ENCODE measurements at places on chromosomes 4 and X. TPM values are rescaled to one million over a fixed set of nuclear protein-coding genes. Genes with fewer than 3 reads are reported as not detected.

The NMU gene
- not detected for total RNA-seq

The OPHN1 gene
- total RNA-seq: 9.0 TPM

The INTS6L gene
- 8.2 TPM for total RNA-seq

The APBB2 gene
- 96.3 TPM for total RNA-seq

DNA sequence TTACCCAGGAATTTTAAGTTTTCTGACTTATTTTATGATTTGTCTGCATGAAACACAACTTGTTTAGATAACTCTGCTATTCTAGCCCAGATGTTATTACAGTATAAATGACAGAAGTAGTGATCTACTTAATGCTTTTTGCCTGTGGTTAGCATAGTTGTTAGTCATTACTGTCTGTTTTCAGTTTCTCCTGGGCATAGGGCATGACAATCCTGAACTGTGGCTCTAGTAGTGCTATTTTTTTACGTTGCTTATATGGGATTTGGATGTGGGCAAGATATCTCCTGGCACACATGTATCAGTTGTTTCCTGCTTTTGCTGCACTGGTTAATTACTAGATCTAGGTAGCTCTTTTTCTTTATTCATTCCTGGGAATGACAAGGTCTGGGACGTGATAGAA lies 1005.8 kb downstream of the PCDH18 start:
- DNase-seq: no peak

DNA sequence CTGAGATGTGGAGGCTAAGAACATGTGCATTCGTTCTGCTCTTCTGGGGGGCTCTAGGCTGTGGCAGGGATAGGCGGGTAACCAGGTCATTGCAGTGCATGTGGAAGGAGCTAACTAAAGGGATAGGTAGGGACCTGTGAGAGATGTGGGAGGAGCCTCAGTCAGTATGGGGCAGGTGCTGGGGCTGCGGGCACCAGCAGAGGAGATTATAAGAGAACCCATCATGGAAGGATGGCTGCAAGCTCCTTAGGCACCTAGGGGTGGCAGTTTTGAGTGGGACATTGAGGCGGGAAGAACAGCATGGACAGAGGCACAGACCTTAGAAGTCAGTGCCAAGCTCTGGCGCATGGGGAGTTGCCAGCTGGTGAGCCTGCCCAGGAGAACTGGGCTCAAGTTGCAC lies 7.2 kb downstream of the CLDN22 start:
- DNase-seq: no peak

DNA sequence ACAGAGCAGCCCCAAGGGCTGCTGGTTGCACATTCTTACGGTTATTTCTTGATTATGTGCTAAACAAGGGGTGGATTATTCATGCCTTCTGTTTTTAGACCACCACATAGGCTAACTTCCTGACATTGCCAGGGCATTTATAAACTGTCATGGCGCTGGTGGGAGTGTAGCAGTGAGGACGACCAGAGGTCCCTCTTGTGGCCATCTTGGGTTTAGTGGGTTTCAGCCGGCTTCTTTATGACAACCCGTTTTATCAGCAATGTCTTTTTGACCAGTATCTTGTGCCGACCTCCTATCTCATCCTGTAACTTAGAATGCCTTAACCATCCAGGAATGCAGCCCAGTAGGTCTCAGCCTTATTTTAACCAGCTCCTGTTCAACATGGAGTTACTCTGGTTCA lies 212.4 kb upstream of the GRID2 start:
- no peak for DNase-seq

- no peak for DNase-seq
Measured at GRCh38 chr4:80615099-80615498, 279.6 kb downstream of the CFAP299 start.

DNA sequence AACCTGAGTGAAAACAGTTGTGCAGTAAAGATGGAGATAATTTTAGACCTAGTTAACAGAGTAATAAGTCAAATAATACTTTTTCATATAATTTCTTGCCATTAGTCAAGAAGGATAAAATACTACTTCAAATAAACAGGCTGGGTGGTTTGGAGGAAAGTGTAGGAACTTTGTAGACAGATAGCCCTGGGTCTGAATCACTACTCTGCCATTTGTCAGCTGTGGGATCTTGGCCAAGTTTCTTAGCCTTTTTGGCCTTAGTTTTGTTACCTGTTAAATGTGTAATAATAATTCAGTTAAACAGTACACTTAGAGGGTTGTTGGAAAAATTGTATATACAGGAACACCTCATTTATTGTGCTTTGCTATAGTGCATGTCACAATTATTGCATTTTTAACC lies 163.7 kb downstream of the NPNT start:
- no peak for DNase-seq

DNA sequence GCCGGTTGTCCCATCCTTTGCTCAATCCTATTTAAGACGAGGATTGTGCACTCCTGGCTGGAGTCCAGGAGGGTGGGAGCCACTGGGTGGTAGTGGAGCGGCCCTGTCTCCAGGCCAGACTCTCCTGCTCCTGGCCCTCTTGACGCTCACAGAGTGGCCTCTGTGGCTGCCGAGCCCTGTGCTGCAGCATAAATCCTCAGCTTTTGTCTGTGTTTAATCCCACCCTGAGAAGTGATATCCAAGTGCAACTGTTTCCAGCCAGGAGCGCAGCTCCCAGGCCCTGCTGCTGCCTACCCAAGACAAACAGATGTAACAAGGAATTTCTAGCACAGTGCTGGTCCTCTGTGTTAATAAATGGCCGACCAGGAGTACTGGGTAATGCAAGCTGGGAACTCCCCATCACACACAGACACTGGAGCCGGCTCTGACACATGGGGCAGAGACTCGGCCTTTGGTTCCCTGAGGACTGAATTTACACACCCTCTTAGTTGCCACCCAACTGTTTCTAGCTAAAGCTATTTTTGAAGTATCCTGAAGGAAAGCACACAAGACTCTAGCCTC lies 85.3 kb downstream of the GATB start:
- DNase-seq: no peak

All from fibroblast of villous mesenchyme (primary cell).